ENCODE measurements at places on chromosomes 2 and 18.

- peak; percentile 63 for DNase-seq
Observed at GRCh38 chr2:171762879-171763573, 75.8 kb downstream of the DYNC1I2 start.

DNA sequence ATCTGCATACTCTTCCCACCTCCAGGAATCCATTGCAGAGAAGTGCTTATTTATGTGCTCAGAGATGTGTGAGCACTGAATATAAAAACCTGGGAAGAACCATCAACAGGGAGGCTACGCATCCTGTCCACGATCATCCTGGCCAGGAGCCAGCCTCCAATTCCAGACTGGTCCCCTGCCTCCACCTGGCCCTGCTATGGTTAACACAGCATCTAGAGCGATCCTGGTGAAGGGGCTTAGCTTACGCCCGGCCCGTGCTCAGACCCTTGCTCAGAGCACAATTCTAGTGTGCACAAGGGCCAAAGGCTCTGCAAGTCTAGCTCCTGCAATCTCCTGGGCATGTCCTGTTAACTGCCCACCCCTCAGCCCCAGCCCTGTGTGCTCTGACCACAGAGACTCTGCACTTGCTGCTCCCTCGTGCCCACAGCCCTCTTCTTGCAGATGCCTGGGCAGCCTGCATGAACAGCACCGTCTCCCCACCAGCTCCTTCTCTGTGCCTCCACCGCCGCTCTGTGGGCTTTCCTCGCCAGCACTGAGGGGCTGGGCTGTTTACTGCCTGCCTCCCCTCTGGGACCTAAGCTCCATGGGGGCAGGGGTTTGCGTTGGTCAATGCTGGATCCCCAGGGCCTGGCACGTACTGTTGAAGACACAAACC lies 6.5 kb downstream of the PER2 start:
- no peak for DNase-seq

GRCh38 chr2:150919901-150920300 lies 341.8 kb downstream of the RBM43 start:
- no peak for DNase-seq

GRCh38 chr2:204279819-204280218 lies 265.5 kb upstream of the PARD3B start:
- peak; percentile 22 for DNase-seq

DNA sequence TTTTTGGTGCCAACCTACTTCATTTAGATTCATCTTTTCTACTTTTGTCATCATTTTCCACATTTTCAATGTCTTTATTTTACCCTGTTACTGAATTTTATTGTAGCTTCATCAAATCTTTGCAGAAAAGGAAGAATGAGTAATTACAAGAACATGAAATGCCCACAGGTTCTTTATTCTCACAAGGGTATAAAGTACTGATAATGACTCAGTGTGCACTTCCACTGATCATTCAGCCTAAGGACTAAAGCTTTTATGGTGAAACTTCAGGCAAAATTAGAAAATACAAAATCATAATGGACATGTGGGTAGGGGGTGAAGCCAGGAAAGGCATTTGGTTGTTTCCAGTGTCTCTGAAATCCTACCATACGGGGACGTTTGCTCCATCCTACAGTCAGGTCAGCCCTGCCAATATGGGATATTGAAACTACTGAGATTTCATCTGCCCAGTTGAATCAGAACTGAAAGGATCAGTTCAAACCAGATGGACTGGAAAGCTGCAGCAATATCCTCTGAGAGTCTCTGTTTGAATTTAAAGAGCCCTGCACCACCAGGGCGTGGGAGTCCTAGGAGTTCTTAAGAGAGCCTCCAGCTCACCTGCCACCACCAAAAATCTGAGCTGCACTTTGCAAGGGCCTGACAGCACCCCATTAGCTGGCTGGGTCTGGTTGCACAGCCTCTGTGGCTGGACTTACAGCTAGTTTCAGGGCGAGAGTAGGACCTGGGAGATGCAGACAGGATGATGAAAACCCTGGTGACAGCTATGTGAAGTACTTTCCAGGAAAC lies 390.4 kb downstream of the CMPK2 start:
- no peak for DNase-seq

GRCh38 chr18:41972067-41972925 lies 17.3 kb downstream of the PIK3C3 start:
- peak; percentile 22 for DNase-seq

- DNase-seq, result peak; percentile 91
Observed at GRCh38 chr2:121721926-121722325, 14.7 kb downstream of the NIFK start.

DNA sequence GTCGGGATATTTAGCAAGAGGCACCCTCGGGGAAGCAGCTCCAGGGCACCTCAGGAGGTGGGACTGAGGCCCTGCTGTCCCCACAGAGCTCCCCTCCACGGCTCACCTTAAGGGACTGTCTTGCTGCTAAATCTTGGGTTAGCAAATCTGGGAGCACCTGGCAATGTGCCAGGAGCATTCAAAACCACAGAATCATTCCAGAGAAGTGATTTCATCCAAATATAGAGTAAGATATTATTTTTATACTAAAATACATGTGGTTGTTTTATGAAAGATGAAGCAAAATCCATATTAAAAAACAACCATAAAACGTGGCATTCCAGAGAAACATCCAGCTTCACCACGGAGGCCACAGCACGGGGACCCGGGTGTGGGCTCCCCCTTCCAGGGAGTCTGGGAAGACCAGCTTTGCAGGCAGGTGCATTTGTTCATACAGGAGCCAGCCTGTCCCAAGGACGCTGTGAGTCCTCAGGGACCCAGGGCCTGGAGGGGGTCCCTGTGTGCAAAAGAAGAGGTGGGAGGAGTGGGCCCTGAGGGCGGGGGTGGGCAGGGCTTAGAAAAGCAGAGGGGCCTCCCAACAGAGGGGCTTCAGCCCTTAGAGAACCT lies 16.3 kb downstream of the HS1BP3 start:
- peak; percentile 75 for DNase-seq

DNA sequence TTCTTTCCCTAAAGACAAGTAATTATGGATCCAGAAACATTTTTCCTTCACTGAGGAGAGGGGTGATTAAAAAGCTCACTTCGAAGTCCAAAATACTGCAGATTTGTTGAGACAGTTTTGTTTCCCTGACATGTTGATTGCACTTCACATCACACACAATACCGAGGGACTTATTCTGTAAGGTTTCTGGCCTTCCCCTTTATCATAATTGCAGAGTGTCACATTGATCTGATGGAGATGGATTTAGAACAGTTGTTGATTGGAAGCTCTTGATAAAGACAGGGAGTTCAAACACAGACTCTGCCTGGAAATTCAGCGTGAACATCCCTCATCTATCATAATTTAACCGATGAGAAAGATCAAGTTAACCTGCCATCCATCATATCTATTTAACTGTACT lies 163.6 kb downstream of the PTPRM start:
- no peak for DNase-seq

Data from iris pigment epithelial cell (primary cell).